ENCODE measurements at places on chromosomes 2 and 18. TPM values are rescaled to one million over a fixed set of nuclear protein-coding genes. Genes with fewer than 3 reads are reported as not detected.

- DNase-seq = no peak
Observed at GRCh38 chr2:180695586-180696401, 284.6 kb upstream of the UBE2E3 start.

- DNase-seq = no peak
Observed at GRCh38 chr18:45379903-45380302, 235.4 kb upstream of the SLC14A2 start.

Gene CAPN14
- total RNA-seq = 0.42 TPM

DNA sequence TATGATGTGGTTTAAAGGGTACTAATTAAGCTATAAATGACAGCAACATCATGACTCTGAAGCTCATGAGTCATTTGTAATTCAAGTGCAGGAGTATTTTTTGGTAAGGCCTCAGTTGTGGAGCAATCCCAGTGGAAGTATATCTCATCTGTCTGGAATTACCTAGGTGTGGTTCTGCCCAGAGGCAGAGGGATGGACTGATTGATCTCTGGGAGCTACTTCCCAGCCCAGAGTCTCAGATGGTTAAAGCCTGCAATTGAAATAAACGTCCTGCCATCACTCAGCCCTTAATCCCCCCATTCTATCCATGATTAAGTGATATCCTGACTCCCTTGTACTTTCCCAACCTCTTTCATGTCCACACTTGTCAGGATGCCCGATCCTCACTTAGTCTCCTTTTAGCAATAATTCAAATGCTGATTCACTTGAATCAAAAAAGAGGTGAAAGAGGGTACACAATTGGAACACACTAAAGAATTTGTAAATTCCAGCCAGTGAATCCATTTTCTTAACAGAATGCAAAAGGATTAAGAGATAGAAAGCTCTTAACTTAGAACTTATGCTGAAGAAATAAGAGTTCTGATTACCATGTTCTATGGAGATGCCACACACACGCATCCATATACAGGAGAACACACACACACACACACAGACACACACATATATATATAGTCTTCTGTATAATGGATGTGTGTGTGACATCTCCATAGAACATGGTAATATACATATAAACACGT is 664.4 kb downstream of the NYAP2 start:
- no peak for DNase-seq

DNA sequence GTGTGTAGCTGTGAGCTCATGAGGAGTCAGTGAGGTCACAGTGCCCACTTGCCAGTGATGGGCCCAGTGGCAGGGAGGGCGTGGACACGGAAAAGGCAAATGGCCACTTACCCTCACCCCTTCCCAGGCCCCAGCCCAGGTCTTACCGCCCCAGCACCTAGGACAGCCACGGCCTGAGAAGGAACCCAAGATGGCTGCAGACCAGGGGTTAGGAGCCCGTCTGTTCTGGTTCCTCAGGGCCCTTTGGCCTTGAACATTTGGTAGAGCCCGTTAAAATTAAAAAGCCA is 74.1 kb downstream of the EMX1 start:
- no peak for DNase-seq

DNA sequence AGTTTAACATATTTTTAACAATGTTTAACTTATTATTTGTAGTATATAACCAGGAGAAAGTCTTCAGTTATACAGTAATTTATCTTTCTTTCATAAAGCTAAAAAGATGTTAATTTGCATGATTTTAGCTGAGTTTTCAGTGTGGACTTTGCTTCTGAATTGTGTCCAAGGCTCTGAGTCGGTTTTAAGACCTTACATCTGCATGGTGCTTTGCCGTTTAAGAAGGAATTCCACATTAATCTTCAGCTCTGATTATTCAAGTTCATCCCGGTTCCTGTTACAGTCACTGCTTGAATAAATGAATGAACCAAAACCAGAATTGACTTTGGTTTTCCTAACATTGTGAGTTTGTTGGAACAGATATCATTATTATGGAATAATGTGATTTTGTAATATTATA is 419.7 kb upstream of the RGPD4 start:
- DNase-seq = no peak

DNA sequence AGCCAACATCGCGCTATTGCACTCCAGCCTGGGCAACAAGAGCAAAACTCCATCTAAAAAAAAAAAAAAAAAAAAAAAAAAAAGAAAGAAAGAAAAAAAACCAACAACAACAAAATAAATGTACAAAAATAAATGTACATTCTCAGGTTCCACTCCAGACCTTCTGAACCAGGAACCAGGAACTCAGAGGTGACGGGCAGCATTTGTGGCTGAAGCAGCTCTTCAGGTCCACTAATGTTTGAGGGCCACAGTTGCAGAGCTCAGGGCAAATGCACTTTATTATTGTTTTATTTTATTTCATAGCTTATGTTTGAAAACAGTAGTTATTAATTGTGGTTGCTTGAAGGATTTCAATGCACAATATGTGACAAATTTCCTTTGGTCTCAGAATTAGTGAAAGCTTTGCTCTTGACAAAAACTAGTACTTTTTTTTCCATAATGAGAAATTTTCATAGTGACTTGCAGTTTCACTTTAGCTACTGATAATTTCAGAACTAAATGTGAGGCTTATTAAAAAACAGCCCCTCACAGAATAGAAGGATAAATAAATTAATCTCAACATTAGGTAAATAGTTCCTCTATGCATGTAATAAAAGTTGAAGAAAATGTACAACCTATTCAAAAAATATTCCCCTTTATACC is 378.4 kb upstream of the SPHKAP start:
- DNase-seq = no peak

DNA sequence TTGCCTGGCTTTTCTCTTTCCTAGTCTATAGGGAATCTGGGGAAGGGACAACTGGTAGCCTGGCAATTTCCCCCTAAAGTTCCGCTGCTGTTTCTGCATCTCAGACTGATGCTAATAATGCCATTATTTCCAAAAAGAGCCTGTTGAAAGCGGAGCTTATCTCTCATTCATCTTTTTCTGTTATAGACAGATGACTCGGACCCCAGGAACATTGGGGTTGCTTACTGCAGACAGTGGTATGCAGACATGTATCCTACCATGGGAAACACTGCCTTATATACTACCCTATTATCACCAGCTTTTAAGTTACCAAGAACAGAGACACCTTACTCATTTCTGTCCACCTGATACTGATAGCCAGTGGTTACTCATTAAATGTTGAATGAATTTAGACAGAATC is 15.3 kb downstream of the ETAA1 start:
- no peak for DNase-seq

- no peak for DNase-seq
Observed at GRCh38 chr18:39841482-39842365, 2113.3 kb upstream of the PIK3C3 start.

- DNase-seq = no peak
Observed at GRCh38 chr2:40367652-40368051, 84.2 kb downstream of the SLC8A1 start.

- DNase-seq = no peak
Observed at GRCh38 chr18:62198259-62198658, 11.2 kb downstream of the RELCH start.

DNA sequence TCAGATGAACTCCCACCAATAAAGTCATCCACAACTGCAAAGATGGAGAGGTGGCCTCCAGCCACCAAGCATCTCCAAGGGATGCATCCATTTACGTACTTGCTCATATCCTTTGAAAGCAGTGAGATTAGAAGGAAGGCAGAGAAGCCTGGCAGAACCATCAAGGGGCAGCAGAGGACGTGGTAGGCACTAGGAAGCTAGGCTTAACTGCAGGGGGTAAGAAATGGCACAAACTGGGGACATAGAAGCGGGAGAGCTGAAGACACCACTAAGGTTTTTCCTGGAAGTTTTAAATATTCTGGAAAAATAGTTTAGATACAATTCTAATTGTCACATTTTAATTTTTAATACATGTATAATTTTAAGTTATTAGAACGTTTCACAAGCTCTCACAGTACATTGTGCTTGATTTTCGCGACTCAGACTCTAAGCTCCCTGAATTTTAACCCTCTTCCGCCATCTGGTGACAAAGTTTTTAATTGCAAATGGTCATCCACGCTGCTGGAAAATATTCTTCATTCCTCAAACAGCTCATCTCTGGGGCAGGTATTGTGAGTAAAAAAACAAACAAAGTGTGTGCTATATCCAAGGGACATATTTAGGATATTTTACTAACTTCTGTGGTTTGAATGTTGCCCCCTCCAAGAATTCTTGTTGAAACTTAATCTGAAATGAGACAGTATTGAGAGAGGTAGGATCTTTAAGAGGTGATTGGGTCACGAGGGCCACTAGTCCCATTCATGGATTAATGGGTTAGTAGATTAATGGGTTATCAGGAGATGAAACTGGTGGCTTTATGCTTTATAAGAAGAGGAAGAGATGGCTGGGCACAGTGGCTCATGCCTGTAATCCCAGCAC is 1.6 kb upstream of the PSTPIP2 start:
- peak; percentile 93 for DNase-seq

GRCh38 chr18:26826656-26827235 is 38.8 kb downstream of the AQP4 start:
- DNase-seq = no peak

Gene CDCA7
- 3.1 TPM for total RNA-seq

- no peak for DNase-seq
Observed at GRCh38 chr2:216845426-216845825, 14.4 kb downstream of the TNP1 start.

GRCh38 chr2:67997903-67998302 is 64.9 kb downstream of the C1D start:
- no peak for DNase-seq

DNA sequence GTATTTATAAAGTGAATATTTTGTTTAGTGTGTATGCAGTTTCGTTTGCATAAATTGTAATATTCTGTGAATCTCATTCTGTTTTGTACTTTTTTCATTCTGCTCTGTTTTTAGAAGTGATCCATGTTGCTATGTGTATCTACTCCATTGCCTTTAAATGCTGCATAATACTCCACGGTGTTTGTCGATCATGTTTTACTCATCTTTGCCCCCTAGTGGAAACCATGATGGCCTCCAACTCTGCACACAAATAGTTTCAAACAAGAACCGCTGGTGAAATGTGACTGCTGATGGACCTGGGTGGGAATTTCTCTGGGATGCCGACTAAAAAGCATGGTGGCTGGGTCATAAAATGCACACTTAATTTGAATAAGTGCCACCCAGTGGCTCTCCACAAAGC is 32.0 kb upstream of the SKOR2 start:
- DNase-seq = peak; percentile 70
